ENCODE measurements at places on chromosomes 3 and 15.
A peak's percentile ranks its signal among the peaks of the same experiment; 100 is the strongest.

- DNase-seq = peak; percentile 20
These were observed 21.6 kb upstream of the PAK6 start for GRCh38 chr15:40217166-40217824.

- no peak for DNase-seq
These were observed 41.5 kb downstream of the KLHL25 start for GRCh38 chr15:85753261-85753660.

GRCh38 chr3:101501783-101502182 lies 11.2 kb downstream of the SENP7 start:
- DNase-seq = no peak

- no peak for DNase-seq
These were observed 5.9 kb downstream of the RNU6-1 start for GRCh38 chr15:67833710-67834511.

GRCh38 chr3:197317250-197317963 lies 19.0 kb upstream of the DLG1 start:
- no peak for DNase-seq

DNA sequence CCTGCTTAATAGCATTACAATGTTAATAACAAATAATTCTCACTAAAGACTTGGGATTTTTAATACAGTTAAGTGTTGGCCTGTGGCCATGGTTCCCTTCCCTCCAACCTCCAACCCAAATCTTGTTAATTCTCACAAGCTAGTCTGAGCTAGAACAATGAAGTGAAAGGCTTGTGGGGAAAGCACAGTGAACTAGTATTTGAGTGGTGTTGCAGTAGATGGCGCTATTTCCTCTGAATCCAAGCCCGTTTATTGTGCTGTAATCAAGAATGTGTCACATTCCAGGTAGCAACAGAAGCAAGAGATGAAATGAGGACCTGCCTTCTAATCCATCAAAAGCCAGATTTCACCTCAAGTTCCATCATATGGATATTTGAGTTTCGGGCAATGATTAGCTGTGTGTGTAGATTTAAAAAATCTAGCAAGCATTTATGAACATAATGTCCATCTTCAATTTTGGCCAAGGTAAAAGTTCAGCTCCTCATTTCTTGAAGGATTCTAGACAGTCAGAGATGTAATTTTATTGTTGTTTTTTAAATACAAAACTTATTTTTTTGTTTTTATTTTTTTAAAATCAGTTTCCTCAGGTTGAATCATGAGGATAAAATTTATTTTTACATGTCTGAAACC lies 160.7 kb downstream of the SQOR start:
- no peak for DNase-seq

DNA sequence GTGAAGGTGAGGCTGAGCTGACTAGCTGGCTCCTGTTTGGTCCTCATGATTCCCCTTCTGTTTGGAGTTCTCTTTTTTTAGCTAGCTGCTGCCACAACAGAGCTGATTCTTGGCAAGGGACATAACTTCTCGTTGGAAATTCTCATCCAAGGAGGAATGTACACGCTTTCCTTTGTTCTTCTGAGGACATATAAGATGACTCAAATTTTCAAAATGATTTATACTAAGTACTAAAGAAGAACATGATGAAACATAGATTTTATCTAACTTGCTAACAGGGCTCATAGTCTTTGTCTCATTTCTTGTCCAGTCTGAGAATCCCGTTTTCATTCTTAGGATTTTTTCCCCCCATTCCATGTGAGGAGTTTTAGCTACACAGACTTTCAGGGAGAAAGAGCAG lies 2.9 kb upstream of the TFG start:
- DNase-seq = no peak

DNA sequence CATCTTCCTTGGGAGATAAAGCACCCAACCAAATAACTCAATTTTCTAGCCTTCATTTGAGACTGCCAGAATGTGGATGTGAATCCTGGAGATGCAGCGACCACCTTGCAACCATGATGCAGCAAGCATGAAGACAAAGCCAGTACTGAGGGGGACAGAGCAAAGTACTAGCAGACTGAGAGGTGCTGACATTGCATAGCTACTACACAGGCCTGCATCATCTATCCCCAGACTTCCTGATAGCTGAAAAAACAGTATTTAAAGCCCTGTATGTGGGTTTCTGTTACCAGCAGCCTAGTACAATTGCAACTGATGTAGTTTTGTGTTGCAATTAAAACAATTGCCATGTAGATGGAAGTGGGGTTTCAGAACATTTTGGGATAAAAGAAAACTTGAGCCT lies 146.3 kb upstream of the VEPH1 start:
- no peak for DNase-seq

- no peak for DNase-seq
These were observed 22.6 kb downstream of the MKRN2OS start for GRCh38 chr3:12522721-12523120.

DNA sequence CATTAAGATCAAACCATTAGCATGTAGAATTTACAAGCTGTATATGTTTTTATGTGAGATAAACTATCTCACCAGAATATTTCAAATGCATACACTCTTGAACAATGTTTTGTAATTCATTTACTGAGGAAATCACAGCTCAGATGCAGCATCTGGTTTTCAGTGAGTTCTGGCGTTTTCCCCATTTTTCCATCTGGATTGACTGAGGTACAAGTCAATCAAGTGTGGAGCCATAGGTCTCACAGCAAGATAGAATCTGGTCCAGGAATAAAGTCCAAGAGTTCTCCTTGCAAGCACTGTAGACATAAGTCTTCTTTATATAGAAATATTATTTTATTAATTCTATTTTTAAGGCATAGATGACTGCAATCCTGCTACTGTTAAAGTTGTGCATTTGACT lies 219.3 kb downstream of the ZBBX start:
- DNase-seq = no peak

DNA sequence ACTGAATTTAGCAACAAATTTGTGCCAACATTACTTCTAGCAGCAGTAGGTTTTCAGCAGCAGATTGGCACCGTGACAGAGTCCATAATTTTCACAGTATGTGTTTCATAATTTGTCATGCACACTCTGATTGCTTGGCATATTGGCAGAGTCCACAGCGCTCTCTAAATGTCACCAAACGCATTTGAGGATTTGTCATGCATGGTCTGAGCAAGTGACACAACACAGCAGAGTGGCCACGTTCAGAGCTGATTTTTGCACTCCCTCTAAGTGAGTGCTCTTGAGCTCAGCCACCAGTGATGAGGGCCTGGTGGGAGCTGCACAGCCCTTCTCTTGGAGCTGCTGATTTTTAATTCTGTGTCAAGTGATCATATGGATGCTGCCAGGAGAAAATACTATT lies 1270.8 kb downstream of the ROBO1 start:
- no peak for DNase-seq

DNA sequence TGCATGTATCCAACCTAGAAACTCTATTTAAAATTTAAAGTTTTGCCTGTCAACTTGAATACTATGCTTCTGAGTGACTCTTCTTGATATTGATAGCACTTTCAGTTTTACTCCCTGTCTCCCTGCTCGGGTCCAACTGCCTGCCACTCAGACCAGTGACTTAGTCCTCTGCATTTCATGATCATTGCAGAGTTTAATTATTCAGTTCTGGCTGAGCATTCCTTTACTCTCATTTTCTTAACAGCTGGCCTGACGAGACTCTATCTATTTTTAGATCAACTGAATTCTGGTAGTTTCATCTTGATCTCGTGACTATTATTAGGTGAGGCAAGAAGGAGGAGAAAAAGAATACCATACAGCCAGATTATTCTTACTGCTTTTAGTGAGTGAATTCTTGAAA lies 617.4 kb downstream of the SI start:
- DNase-seq = peak; percentile 39

DNA sequence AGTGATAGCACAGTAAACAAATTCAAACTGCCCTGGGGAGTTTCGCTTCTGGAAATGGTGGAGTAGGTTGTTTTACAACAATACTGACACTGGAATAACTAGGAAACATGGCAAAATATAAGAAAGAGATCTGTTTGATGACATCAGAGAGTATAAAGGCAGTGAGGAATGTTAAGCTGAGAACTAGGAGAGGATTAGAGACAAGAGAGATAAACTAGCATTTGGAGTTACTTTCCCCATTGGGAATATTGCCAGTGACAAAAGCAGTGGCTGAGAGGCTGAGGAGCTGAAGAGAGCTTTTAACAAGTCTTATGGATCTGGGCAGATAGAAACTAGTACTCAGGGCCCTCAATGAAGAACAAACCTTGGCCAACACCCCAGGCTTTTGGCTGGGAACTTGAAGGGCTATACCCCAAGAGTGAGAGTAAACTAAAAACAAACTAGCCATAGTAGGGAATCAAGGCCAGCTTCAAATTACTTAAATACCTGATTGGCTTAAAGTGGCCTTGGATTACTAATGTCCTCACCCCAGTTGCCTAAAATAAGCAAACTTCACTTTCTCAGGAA lies 280.4 kb downstream of the KLF13 start:
- no peak for DNase-seq

- no peak for DNase-seq
These were observed 74.9 kb downstream of the PIK3R4 start for GRCh38 chr3:130671545-130672312.

DNA sequence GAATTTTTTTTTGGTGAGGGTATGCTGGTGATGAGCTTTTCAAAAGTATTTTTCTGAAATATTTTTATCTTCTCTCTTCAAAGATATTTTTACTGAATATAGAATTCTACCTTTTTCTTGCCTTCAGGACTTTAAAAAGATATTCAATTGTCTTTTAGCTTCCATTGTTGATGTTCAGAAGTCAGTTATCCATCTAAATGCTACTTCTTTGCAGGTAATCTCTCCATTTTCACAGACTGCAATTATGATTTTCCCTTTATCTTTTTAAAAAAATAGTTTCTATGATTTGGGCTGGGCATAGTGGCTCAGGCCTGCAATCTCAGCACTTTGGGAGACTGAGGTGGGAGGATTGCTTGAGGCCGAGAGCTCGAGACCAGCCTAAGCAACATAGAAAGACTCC lies 222.4 kb downstream of the IL20RB start:
- DNase-seq = no peak

DNA sequence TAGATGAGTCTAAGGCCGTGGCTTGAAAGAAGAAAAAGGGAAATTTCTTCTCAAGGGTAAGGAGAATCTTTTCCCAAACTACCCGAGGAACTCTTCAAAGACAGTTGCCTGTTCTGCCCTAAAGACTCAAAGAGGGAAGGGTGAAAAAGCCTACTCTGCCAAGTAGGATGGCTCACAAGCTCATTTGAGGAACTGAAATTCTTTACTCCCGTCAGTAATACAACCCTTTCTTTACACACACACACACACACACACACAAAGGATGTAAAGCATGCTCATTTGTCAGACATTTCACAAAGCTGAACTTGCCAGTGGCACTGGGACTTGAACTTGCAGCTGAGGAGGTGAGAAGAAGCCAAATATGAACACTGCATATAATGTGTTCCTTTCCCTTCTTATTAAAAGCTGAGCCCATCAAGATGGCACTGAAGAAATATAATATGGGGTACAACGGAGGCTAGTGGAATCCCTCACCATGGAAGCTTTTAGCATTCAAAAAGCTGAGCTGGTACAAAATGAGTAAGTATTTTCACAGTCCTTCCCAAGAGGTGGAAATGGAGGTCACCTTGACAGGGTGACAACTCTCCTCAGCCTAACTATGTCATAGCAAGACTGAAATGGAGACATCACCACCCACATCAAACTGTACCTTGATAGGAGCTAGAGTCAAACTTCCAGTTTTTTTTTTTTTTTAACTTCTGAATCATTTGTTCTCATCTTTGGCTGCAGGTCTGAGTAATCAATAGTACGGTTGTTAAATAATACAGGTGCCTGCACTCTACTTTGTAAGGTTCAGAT lies 57.6 kb downstream of the TAFA4 start:
- no peak for DNase-seq

- no peak for DNase-seq
These were observed 90.7 kb upstream of the HES1 start for GRCh38 chr3:194045289-194045688.

GRCh38 chr3:127779747-127780146 lies 42.6 kb downstream of the MGLL start:
- DNase-seq = no peak

- no peak for DNase-seq
These were observed 29.9 kb upstream of the LDHAL6B start for GRCh38 chr15:59176653-59177316.

- no peak for DNase-seq
These were observed 108.3 kb upstream of the WNT5A start for GRCh38 chr3:55595420-55595819.

GRCh38 chr15:85821545-85821944 lies 26.8 kb upstream of the KLHL25 start:
- DNase-seq = no peak

GRCh38 chr3:121834157-121834670 lies 646 bp downstream of the IQCB1 start:
- peak; percentile 5 for DNase-seq

GRCh38 chr15:96237002-96237401 lies 93.5 kb upstream of the NR2F2 start:
- no peak for DNase-seq

- DNase-seq = no peak
These were observed 102.9 kb downstream of the SUCLG2 start for GRCh38 chr3:67551361-67552016.

- no peak for DNase-seq
These were observed 269.5 kb downstream of the SUCLG2 start for GRCh38 chr3:67384760-67385397.

DNA sequence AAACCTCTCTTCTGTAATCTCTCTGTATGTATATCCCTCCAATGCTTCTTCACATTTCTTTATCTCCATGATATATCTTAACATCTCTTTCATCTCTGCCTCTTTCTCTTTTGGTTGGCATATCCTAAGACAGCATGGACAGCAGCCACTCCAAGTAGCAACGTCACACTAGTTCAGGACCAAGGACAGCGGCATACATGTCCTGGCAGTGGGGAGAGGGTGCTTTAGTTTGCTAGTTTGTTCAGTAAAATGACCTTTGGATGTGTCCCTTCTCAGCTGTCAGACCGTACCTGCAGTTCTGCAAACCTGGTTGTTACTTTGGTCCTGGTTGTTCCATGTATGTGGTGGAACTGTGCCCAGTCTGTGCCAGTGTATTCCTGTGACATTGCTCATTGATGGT lies 225.6 kb upstream of the ROPN1 start:
- DNase-seq = no peak

- no peak for DNase-seq
These were observed 2.3 kb downstream of the VWA5B2 start for GRCh38 chr3:184231671-184232070.

GRCh38 chr15:88385078-88385700 lies 82.0 kb downstream of the MRPL46 start:
- DNase-seq = no peak

- DNase-seq = no peak
These were observed 1602.1 kb downstream of the SI start for GRCh38 chr3:163476179-163476578.
